GM03348 (cell line): ENCODE measurements at places on chromosomes 11 and 22.

- peak; percentile 84 for DNase-seq
Measured at GRCh38 chr11:20131788-20132666, 28.2 kb downstream of the DBX1 start.

DNA sequence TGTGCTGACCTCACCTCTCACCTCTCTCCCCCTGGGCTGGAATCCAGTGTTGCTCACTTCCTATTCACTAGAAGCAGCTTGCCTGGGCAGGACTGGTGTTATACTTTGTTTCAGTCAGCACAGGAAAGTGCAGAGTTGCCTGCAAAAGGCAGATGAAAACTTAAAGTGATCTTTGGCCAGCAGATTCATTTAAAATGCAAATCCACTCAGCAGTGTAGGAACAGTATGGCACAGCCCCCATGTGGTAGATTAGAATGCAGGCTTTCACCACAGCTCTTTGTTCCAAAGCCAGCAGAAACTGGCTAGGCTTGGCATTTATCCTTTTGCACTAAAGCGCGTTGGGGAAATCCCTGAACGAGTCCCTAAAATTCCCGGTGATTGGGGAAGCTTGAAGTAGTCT is 301.2 kb downstream of the OR4C45 start:
- DNase-seq: no peak

- DNase-seq: no peak
Measured at GRCh38 chr22:19360300-19360792, 68.8 kb upstream of the CLTCL1 start.

- DNase-seq: peak; percentile 93
Measured at GRCh38 chr11:75706260-75706729, 11.3 kb upstream of the MOGAT2 start.

DNA sequence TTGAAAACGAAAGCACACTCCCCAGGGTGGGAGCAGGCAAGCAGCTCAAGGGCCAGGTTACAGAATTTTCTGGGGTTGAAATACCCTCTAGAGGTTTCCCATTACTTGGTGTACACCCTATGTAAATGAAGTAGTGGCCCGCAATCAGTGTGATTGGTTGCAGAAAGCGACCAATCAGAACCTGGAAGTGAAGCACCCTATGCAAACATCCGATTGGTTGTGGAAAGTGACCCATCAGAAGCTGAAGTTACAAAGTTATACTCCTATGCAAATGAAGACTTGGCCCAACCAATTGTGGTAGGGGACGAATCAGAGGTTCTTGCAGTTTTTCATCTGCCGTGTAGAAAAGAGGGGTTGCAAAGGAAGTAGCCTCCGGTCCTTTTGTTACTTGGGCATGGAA is 19.2 kb downstream of the PRR5 start:
- DNase-seq: no peak

DNA sequence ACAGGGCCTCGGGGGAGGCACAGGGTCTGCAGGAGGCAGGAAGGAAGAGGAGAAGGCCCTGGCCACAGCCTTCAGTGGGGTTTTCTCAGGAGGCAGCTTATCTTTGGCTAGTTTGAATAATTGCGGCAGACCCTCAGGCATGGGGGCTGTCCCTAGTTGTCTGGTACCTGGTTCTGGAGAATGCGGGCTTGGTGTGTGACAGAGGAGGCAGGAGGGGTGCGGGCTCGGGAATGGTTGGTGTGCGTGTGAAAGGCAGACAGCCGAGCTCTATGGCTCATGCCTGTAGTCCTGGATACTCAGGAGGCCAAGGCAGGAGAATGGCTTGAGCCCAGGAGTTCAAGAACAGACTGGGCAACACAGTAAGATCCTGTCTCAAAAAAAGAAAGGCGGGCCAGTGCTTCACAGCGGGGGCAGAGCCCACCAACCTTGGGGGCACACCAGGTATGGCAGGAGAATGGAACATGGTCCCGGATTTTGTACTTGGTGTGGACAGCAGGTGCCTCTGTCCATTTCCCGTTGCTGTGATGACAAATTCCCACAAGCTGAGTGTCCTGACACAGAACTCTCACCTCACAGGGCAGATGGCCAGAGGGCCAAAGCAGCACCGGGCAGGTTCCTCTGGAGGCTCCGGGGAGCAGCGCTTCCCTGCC is 640.6 kb downstream of the TBC1D22A start:
- no peak for DNase-seq

DNA sequence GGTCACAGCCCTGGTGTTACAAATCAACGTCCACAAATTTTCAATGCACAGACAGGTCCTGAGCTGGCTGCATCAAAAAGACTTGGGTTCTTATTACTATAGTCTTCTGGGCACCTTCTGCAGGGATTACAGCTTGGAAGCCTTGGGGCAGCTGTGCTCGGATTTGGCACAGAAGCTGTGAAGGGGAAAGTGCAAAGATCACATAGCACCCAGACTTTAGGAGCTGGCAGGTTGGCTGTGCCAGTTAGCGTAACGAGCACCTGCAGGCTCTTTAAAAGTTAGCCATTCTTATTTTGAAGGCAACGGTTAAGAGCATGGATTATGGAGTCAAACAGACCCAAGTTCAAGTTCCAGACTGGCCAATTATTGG is 100.4 kb downstream of the ARL14EP start:
- no peak for DNase-seq

DNA sequence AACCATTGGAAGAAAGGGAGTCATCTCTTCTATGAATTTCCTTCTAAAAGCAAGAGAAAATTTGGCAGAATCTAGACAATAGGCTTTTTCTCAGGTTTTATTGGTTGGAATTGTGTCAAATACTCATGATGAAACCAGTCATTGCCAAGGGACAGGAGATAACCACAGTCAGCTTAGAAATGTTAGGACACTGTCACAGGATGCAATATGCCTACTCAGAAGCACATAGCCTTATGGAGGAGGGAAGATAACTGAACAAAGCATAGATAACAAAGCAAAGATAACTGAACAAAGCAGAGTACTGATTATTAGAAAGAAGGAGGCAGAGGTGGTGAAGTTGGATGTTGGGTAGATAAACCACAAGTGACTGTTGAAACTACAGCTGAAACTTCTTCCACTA is 303.5 kb upstream of the PDGFD start:
- no peak for DNase-seq

DNA sequence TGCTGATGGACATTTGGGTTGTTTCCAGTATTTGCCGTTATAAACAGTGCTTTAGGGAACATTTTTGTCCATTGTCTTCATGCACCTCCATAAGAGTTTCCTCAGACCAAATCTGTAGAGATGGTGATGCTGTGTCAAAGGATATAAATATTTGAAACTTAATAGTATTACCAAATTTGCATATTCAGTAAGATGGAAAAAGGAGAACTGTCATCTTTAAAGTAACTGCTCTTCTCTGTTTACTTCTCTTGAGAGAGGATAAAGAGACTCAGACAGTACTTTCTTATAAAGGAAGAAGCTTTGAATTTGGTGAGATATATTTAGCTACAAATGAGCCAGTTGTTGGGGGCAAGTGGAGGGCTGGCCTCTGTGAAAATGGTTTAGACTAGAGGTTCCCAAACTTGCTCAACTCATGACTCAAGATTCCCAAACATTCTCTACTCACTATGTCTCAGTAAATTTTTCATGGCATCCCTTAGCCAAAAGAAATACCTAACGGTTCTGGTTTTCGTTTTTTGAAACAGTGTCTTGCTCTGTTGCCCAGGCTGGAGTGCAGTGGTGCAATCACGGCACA is 26.2 kb downstream of the SHISA8 start:
- DNase-seq: peak; percentile 64

- DNase-seq: no peak
Measured at GRCh38 chr11:122097419-122098001, 18.5 kb downstream of the BLID start.

DNA sequence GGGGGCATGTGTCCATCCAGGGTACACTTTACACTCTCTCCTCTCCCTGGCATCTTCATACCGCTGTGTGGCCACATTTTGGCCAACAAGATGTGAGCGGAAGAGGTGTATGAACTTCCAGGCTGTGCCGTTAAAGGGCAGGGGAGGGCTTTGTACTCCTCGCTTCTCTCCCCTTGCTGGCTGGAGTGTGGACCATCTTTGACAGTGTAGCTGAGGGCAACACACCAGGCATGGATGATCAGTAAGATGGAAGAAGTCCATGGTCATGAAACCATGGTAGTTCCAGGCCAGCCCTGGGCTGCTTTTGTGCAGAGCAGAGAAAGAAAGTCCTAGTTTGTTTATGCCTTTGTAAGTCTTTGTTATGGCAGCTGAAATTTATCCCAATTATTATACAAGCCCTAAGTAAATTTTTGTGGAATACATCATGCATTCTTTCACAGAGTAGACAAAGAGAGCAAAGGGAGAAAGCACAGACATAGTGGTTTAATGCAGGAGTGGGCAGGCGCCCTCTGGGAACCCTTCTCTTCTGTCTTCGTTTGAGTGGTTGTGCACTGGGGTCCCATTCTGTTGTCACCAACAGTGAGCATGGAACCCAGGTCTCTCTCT is 70.4 kb downstream of the FBXO7 start:
- DNase-seq: peak; percentile 65

GRCh38 chr22:35409783-35410662 is 10.1 kb downstream of the MCM5 start:
- no peak for DNase-seq

DNA sequence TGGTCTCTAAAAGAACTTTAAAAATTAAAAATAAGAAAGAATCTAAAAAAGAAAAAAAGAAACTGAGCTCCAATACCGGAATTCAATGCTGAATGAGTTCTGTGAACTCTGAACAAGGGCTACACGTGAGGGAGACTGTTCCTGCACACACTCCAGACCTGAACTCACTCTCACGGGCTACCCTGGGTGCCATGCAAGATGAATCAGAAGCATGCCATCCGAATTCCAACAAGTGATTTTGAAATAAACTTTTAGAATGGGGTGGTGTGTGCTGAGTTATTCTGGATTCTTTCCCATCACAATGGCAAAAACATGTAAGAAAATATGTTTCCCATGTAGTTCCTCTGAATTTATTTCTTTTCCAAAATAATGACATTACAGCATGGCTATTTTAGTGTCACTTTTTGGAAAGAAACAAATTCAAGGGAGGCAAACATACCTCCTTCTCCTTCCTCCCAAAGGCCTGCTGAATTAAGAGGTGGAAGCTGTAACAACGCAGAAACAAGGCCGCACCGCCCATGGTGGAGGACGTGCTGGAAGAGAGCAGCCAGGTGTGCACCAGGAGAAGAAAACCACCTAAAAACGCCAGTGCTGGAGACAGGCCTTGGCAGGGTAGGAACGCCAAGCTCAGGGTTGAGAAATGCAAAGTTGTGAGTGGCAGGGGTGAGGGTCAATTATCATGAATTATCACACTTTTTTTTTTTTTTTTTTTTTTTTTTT is 63.2 kb upstream of the ARFGAP3 start:
- DNase-seq: peak; percentile 72

DNA sequence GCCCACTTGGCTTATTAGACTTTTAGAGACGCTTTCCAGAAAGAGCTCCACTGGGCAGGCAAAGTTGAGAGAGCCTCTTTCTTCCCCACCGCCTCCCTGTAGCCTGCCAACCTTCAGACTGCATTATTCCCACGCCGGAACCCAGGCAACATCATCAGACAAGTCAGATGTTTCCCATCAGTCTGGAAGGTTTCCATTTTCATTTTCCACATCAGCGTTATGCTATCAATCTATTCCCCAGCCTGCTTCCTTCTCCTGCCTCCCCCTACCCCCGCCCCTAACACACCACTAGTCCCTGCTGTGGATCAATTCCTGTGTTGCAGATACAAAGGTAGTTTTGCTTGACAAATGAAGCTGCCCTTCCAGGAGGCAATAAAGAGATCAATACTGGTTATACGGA is 184.8 kb downstream of the DSCAML1 start:
- no peak for DNase-seq

GRCh38 chr11:91265946-91266345 is 958.7 kb upstream of the FAT3 start:
- DNase-seq: no peak

DNA sequence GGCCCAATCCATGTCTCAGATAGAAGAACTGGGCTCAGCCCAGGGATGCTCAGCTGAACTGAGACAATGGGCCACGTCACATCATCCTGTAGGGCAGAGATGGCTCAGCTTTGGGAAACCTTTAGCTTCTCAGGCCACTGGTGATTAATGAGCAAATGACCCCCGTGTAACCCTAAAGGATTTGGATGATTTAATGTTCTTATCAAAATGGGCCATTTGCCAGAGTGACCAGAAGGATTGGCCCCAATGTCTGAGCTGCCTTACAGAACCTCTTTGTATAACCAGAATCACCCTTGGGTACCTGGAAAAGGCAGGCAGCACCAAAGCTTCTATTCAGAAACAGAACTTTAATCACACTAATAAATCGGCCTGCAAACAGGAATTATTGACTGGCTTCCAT is 73.7 kb downstream of the ABTB2 start:
- no peak for DNase-seq

DNA sequence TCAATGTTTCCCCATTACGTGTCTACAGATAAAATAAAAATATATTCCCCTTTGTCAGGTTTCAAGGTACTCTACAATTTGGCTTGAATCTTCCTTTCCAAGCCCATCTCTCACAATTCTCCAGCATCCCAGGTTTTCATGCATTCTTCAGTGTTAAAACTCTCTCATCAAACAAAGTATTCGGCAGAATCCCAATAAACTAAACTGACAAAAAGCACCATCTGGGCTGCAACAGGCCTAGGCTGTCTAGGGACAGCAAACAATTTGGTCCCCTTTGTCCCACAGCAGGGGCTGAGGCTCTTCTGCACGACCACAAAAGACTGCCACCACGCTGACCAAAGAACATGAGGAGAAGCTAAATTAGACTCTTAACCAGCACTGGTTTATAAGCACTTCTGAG is 159.4 kb downstream of the CADM1 start:
- DNase-seq: no peak

- no peak for DNase-seq
Measured at GRCh38 chr11:81707881-81708280, 1025.8 kb downstream of the FAM181B start.

GRCh38 chr22:47219789-47220188 is 457.3 kb downstream of the TBC1D22A start:
- DNase-seq: no peak

- peak; percentile 15 for DNase-seq
Measured at GRCh38 chr11:27882066-27882697, 181.9 kb upstream of the BDNF start.

GRCh38 chr11:80390505-80390904 is 949.7 kb upstream of the TENM4 start:
- no peak for DNase-seq

DNA sequence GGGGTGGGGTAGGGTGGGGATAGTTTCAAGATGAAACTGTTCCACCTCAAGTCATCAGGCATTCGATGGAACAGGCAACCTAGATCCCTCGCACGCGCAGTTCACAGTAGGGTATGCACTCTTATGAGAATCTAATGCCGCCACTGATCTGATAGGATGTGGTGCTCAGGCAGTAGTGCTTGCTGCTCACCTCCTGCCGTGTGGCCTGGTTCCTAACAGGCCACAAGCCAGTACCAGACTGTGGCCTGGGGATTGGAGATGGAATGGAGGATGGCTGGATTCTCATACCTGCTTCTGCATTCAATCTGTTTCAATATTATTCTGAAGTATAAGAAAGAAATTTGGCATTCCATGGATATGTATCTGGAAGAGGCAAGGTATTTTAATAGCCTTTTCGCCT is 73.1 kb downstream of the RBFOX2 start:
- DNase-seq: no peak

GRCh38 chr11:104905271-104905670 is 7.0 kb upstream of the CASP12 start:
- DNase-seq: no peak

GRCh38 chr11:64247729-64248531 is 1.2 kb upstream of the PPP1R14B start:
- DNase-seq: peak; percentile 33
